ENCODE measurements at places on chromosomes 4 and X.

DNA sequence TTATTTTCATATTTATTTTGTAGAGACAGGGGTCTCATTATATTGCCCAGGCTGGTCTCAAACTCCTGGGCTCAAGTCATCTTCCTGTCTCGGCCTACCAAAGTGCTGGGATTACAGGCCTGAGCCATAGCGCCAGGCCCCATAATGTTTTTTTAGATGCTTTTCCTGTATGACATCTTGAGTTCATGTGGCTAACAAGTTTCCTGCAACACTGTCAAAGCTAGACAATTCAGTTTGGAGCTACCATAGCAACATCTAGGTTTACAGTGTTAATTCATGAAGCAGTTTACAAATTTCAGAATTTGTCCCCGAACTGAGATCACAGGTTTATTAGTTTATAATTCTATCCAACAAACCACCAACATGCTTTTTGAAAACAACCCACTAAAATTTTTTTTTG is 6.4 kb upstream of the IL13RA2 start:
- no peak for DNase-seq

GRCh38 chr4:149441338-149441737 is 374.3 kb downstream of the IQCM start:
- DNase-seq: no peak

- no peak for DNase-seq
Observed at GRCh38 chr4:181792641-181793040, 450.6 kb upstream of the TENM3 start.

DNA sequence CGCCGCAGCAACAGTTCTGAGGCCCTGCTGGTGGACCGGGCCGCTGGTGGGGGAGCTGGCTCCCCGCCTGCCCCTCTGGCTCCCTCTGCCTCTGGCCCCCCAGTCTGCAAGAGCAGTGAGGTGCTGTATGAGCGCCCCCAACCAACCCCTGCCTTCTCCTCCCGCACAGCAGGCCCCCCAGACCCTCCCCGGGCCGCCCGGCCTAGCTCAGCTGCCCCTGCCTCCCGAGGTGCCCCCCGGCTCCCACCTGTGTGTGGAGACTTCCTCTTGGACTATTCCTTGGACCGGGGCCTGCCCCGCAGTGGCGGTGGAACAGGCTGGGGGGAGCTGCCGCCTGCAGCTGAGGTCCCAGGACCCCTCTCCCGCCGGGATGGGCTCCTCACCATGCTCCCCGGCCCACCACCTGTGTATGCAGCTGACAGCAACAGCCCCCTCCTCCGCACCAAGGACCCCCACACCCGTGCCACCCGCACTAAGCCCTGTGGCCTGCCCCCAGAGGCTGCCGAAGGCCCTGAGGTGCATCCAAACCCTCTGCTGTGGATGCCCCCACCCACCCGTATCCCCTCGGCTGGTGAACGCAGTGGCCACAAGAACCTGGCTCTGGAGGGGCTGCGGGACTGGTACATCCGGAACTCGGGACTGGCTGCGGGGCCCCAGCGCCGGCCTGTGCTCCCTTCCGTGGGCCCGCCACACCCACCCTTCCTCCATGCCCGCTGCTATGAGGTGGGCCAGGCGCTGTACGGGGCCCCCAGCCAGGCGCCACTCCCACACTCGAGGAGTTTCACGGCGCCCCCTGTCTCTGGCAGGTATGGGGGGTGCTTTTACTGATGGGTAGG is 6.3 kb downstream of the PRAF2 start:
- no peak for DNase-seq

GRCh38 chr4:94349193-94349592 is 6.6 kb upstream of the HPGDS start:
- DNase-seq: no peak

DNA sequence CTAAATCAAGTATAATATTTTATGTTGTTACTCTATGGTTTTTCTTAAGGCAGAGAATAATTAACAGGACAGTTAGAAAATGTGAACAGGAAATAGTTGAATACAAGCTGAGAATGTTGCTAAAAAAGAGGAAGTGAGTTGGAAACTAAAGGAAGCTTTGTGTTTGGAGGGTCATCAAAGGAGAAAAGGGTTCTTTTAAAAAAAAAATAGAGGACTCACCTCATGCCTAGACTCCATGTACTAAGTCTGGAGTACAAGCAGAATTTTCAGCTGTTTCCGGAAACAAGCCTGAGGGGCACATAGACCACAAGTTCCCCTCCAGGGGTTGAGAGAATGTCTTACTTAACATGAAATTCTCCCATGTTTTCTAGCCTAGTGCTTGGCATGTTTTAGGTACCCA is 20.1 kb upstream of the MAP7D3 start:
- peak; percentile 28 for DNase-seq

DNA sequence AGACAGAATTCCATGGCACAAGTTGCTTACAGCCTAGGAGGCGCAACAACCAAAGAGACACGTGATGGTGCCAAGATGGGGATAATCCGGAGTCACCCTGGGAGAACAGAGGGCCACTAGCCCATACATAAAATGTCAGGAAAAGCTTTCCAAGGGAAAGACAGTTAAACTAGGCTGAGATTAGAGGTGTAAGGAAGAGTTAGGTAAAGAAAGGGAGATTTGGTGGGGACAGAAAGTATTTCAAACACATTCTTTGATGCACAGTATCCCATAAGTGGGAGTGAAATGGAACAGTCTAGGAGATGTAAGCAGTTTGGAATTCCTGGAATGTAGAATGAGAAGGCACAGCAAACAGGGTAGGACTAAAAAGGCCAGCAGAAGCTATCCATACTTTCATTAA is 860.9 kb upstream of the LCORL start:
- no peak for DNase-seq

GRCh38 chr4:183986971-183987946 is 82.2 kb downstream of the STOX2 start:
- no peak for DNase-seq

DNA sequence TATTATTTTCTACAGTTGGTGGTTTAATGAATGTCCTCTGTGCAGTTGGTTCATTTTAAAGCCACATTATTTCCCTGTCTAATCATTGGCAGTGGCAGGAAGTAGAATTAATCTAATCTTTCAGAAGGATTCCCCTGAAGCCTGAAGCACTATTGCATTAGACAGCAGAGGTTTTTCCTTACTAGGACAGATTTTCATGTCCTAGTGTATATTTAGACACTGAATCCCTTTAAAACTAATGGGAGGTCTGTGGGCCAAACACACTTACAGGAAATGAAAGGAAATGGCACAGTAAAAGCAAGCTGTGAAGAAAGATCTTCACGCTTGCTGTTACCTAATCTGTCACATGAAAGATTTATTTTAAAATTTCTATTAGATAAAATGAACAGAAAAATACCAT is 165.2 kb downstream of the SLC39A8 start:
- DNase-seq: no peak

DNA sequence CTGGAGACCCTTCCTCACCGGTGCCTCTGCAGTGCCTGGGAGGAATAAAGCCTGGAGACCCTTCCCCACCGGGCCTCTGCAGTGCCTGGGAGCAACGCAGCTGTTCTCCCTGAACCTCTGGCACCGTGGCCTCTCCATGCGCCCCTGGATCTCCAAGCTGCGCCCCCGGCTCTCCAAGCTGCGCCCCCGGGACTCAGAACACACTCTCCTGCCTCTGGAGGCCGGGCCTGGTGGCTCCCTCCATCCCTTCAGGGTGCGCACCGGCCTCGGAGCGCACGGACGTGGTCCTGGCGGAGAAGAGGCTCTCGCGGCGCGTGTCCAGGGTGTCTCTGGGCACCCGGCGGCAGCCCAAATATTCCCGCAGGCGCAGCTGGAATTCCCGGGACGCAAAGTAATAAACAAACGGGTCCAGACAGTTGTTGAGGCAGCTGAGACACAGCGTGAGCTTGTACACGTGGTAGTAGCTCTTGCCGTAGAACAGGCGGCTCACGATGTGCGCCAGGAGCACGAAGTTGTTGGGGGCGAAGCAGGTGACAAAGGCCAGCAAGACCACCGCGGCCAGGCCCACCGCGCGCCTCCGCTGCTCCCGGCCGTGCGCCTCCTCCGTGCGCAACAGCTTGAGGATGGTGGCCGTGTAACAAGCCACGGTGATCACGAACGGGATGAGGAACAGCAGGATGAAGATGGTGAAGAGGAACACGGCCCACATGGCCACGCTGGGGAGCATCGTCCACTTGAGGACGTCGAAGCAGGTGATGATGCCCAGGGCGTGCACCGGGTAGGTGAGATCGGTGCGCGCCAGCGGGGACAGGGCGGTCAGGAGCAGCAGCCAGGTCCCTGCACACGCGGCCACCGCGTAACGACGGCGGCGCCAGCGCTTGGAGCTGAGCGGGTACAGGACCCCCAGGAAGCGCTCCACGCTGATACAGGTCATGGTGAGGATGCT is 12.8 kb upstream of the ASMTL start:
- DNase-seq: no peak

- peak; percentile 22 for DNase-seq
Observed at GRCh38 chrX:53312946-53313727, 31.8 kb upstream of the IQSEC2 start.

DNA sequence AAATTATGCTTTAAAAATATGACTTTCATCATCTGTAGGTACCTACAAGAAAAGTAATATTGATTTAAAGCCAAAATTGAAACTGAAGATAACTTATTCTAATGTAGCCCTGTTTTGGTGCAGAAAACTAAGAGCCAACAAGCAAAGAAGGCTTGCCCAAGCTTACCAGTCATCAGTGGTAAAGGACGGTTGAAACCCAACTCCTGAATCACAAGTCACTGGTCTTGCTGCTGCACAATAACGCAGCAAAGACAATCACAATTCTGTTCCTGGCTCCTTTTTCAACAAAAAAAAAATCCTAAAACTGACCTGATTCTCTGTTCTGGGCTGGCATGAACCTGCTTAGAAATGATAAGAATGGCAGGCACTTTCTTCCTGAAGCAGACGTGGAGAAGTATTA is 34.5 kb downstream of the WDFY3 start:
- DNase-seq: no peak

DNA sequence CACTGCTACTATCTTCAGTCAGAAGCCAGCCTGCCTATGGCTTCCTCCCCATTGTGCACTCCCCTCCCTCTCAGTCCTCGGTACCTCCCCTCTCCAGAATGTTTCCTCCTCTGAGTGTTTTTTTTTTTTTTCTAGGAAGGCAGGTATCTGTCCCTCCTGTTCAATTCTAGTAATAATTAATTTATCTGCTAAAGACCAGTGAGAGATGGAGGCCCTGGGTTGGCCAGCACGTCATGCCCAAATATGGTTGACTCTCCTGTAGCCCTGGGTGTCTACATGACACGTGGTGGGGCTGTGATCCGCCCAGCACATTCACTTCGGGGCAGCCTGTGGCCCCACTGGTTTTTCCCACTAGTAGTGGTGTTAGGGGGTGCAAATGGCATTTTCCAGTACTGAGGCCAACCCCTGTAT is 1.8 kb downstream of the FLNA start:
- no peak for DNase-seq

DNA sequence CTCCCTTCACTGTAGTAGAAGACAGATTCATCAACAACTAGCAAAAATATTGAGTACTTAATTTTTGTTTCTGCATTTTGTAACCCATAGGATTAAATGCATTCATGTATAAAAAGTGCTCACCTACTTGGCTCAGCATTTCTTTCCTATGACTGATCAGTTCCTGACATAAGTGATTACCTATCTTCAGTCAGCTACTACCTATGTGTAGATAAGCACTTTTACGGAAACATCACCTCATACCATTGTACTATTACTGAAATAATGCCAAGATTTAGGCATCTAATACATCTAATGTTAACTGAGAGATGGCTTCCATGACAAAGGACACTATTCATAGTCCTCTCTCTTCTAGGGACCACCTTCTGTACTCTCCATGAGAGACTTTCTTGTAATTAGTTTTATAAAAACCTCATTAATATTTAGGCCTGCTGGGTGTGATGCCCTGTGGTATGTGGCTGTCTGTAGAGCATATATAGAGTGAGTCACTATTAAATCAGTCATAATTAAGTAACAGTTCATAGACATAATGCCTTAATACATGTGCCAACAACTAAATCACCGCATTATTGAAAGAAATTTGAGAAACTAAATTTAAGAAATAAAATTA is 147.0 kb downstream of the PDGFC start:
- no peak for DNase-seq

GRCh38 chr4:112897543-112897942 is 151.9 kb upstream of the ANK2 start:
- no peak for DNase-seq

GRCh38 chr4:114200026-114200425 is 220.6 kb upstream of the ARSJ start:
- no peak for DNase-seq

Data from KG1 (cell line).